Frontal cortex (tissue), 4 donors: ENCODE measurements at places on chromosomes 1 and 21. TPM values are rescaled to one million over a fixed set of nuclear protein-coding genes. Genes with fewer than 3 reads are reported as not detected.

The DMBX1 gene
- not detected for total RNA-seq

The CELA2B gene
- not detected for total RNA-seq

The GUCA2B gene
- total RNA-seq = not detected

The RPAP2 gene
- total RNA-seq = 26.1 TPM

The GJA9 gene
- total RNA-seq = not detected

The OR2L8 gene
- 0.82 TPM for total RNA-seq

The LRRC38 gene
- not detected for total RNA-seq

The CELA2A gene
- total RNA-seq = not detected

The ARHGEF10L gene
- 25.7 TPM for total RNA-seq

The UBE2J2 gene
- 37.9 TPM for total RNA-seq

The ETV3 gene
- 14.3 TPM for total RNA-seq

The DNAJB4 gene
- total RNA-seq = 30.6 TPM

The H3-3A gene
- 377 TPM for total RNA-seq

The VANGL1 gene
- 2.9 TPM for total RNA-seq

The FHAD1 gene
- total RNA-seq = 0.41 TPM

The PGLYRP3 gene
- total RNA-seq = not detected

The FCRLB gene
- total RNA-seq = 1.2 TPM

The LRRC53 gene
- total RNA-seq = under 0.01 TPM

The C1QA gene
- 8.6 TPM for total RNA-seq

The LYPD8 gene
- not detected for total RNA-seq

The CLDN17 gene
- not detected for total RNA-seq

The LIN28A gene
- not detected for total RNA-seq

The RAB3B gene
- 7.7 TPM for total RNA-seq

The SPATA45 gene
- 2.0 TPM for total RNA-seq

The C1orf87 gene
- not detected for total RNA-seq

The PIGR gene
- not detected for total RNA-seq

The HSD11B1 gene
- not detected for total RNA-seq

The SPRR2D gene
- not detected for total RNA-seq

The ACTL8 gene
- total RNA-seq = under 0.01 TPM

The CASQ1 gene
- total RNA-seq = 4.9 TPM

The TAL1 gene
- 1.2 TPM for total RNA-seq

The TSTD1 gene
- total RNA-seq = 32.6 TPM

The RXRG gene
- 42.0 TPM for total RNA-seq

The GPX7 gene
- 29.3 TPM for total RNA-seq

The RNU11 gene
- not detected for total RNA-seq

The ERICH3 gene
- total RNA-seq = 16.7 TPM

The KLHDC9 gene
- total RNA-seq = 4.5 TPM

The FOXJ3 gene
- 90.5 TPM for total RNA-seq

The RCAN3 gene
- 16.3 TPM for total RNA-seq

The NBPF14 gene
- total RNA-seq = 6.1 TPM

The KRTAP11-1 gene
- total RNA-seq = not detected

The KIF2C gene
- total RNA-seq = 2.9 TPM

The ADSS2 gene
- total RNA-seq = 68.5 TPM

The YY1AP1 gene
- 527 TPM for total RNA-seq

The RNF223 gene
- not detected for total RNA-seq

The FCGR3A gene
- 2.9 TPM for total RNA-seq

The CFHR1 gene
- total RNA-seq = 0.41 TPM

The DNASE2B gene
- total RNA-seq = not detected

The LY9 gene
- not detected for total RNA-seq

The AK2 gene
- total RNA-seq = 23.2 TPM

The SUSD4 gene
- 16.7 TPM for total RNA-seq

The CNKSR1 gene
- total RNA-seq = 3.3 TPM

The CCDC24 gene
- total RNA-seq = 5.3 TPM

The LCE2A gene
- total RNA-seq = not detected

The DENND2C gene
- 2.0 TPM for total RNA-seq
